ENCODE measurements at places on chromosomes 16 and 17. TPM values are rescaled to one million over a fixed set of nuclear protein-coding genes. Genes with fewer than 3 reads are reported as not detected.

Gene PPP1R9B
- polyA plus RNA-seq = 1.7 TPM

Gene CTF1
- not detected for polyA plus RNA-seq

Gene AHSP
- not detected for polyA plus RNA-seq

- H3K4me3 ChIP-seq = no peak overlapping the region
- H3K27ac ChIP-seq = no peak overlapping the region
- H3K4me1 ChIP-seq = no peaks in the 10 kb centered on the region
- H3K36me3 ChIP-seq = no peaks in the 10 kb centered on the region
- no peak for DNase-seq
- no peaks in the 10 kb centered on the region for H3K27me3 ChIP-seq
Observed at GRCh38 chr16:57786632-57787518, 15.4 kb downstream of the KIFC3 start.

- no peaks in the 10 kb centered on the region for H3K36me3 ChIP-seq
- H3K27ac ChIP-seq = no peak overlapping the region
- H3K4me3 ChIP-seq = no peak overlapping the region
Observed at GRCh38 chr17:379531-380465, 27.2 kb upstream of the RPH3AL start.

- no peak for DNase-seq
- peak overlapping the region; percentile 45 for H3K4me3 ChIP-seq
- peaks cover 39% of the 10 kb centered on the region for H3K4me1 ChIP-seq
- H3K27ac ChIP-seq = no peak overlapping the region
Observed at GRCh38 chr16:2963074-2963722, 877 bp upstream of the KREMEN2 start.

Gene CLEC10A
- not detected for polyA plus RNA-seq

GRCh38 chr17:73281928-73282327 lies 20.2 kb upstream of the CPSF4L start:
- no peak overlapping the region for H3K4me3 ChIP-seq
- no peak for DNase-seq
- H3K27ac ChIP-seq = no peak overlapping the region
- no peaks in the 10 kb centered on the region for H3K36me3 ChIP-seq
- H3K4me1 ChIP-seq = no peaks in the 10 kb centered on the region

DNA sequence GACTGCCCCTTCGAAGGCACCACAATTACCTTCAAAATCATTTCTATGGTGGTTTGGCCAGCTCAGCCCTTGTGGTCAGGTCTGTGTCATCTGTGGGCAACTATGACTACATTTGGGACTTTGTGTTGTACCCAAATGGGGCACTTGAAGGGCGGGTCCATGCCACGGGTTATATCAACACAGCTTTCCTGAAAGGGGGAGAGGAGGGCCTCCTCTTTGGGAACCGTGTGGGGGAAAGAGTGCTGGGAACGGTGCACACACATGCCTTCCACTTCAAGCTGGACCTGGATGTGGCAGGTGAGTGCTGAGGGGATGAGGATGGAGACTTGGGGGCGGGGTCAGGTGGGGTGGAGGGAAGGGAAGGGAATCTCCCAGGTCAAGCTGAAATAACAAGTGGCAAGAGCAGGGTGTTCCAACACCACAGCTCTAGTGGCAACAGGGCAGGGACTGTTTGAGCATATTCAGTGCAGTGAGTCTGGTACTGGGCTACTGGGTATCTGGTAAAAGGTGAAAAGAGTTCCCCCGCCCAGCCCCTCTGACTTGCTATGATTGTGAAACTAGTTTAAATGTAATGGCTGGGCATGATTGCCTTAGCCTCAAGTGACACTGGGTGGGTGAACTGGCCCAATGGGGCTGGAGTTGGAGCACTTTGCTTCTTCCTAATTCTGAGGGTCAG lies 1.7 kb downstream of the AOC2 start:
- no peaks in the 10 kb centered on the region for H3K27me3 ChIP-seq
- no peak for DNase-seq
- H3K27ac ChIP-seq = no peak overlapping the region

- DNase-seq = no peak
- H3K27ac ChIP-seq = no peak overlapping the region
- H3K36me3 ChIP-seq = no peaks in the 10 kb centered on the region
- no peak overlapping the region for H3K4me3 ChIP-seq
- H3K27me3 ChIP-seq = no peaks in the 10 kb centered on the region
Observed at GRCh38 chr16:48909231-48909630, 299.3 kb upstream of the N4BP1 start.

Gene RNF43
- 1.4 TPM for polyA plus RNA-seq

GRCh38 chr17:59846394-59847165 lies 46.2 kb downstream of the TUBD1 start:
- H3K36me3 ChIP-seq = no peaks in the 10 kb centered on the region
- peaks cover 50% of the 10 kb centered on the region for H3K4me1 ChIP-seq
- no peak overlapping the region for H3K4me3 ChIP-seq
- no peak for DNase-seq
- no peak overlapping the region for H3K27ac ChIP-seq

DNA sequence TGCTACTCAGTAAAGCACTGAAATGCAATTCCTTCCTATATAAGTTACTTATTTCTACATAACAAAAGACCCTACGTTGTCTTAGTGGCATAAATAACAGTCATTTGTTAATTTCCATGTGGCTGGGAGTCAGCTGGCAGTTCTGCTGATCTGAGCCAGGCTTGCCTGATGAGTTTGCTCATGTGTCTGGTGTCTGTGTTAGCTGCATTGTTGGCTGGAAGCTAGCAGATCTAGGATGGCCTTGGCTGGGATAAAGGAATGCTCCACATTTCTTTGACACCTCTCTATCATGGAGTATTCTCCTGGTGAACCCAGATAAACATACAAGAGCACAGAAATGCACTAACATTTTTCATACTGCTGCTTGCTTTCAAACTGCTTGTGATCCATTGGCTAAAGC lies 264.4 kb upstream of the MON1B start:
- no peaks in the 10 kb centered on the region for H3K4me1 ChIP-seq
- H3K27ac ChIP-seq = no peak overlapping the region
- no peak overlapping the region for H3K4me3 ChIP-seq
- H3K27me3 ChIP-seq = no peaks in the 10 kb centered on the region
- DNase-seq = no peak

DNA sequence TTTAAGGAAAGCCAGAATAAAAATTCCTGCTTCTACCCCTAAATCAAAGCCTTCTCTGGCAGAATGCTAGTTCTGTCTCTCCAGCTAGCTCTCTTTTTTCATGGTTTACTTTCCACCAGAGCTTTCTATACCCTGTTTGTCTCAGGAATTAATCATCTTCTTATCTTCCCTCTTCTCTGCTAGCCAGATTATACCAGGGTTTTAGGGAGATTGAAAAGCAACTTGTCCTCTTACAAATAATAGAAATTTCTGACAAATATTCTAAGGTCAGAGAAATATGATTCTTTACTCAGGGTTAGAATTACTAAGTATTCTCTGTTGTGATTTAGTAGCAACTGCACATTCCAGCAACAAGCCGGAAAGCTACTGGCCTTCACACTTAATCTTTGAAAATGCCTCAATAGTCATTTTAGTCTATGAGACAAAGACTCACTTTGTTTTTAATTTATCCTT lies 166.4 kb downstream of the TANC2 start:
- no peak overlapping the region for H3K27ac ChIP-seq
- no peak overlapping the region for H3K4me3 ChIP-seq
- no peaks in the 10 kb centered on the region for H3K27me3 ChIP-seq
- no peaks in the 10 kb centered on the region for H3K4me1 ChIP-seq

- no peak for DNase-seq
- H3K36me3 ChIP-seq = no peaks in the 10 kb centered on the region
- no peaks in the 10 kb centered on the region for H3K27me3 ChIP-seq
- H3K4me1 ChIP-seq = no peaks in the 10 kb centered on the region
- no peak overlapping the region for H3K27ac ChIP-seq
- H3K4me3 ChIP-seq = no peak overlapping the region
Observed at GRCh38 chr17:26809033-26809432, 484.9 kb upstream of the WSB1 start.

DNA sequence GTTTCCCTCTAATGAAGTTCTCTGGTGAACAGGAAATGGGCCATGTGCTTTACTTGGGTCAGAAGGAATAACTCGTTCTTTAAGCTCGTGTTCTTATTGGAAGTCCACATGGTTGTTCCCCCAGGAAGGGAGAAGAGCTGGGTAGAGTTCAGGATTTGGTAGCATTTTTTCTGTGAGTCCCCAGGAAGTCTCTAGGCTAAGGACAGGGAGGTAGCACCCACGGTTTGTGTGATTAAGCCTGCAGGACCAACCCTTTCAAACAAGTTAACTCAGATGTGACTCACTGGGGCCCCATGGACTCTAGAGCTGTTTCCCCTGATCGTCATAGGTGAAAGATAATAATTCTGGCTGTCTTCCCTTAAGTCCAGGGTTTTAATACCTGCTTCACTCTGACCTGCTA lies 16.4 kb downstream of the SAP30BP start:
- no peaks in the 10 kb centered on the region for H3K27me3 ChIP-seq
- H3K36me3 ChIP-seq = peaks cover 27% of the 10 kb centered on the region
- no peak for DNase-seq

Gene P2RX5
- polyA plus RNA-seq = 37.4 TPM

- no peak for DNase-seq
- H3K4me1 ChIP-seq = peaks cover 66% of the 10 kb centered on the region
- no peaks in the 10 kb centered on the region for H3K27me3 ChIP-seq
- no peak overlapping the region for H3K4me3 ChIP-seq
- no peaks in the 10 kb centered on the region for H3K36me3 ChIP-seq
- H3K27ac ChIP-seq = no peak overlapping the region
Observed at GRCh38 chr16:88688013-88688778, 1.9 kb upstream of the SNAI3 start.

Gene TMC8
- polyA plus RNA-seq = 139 TPM

DNA sequence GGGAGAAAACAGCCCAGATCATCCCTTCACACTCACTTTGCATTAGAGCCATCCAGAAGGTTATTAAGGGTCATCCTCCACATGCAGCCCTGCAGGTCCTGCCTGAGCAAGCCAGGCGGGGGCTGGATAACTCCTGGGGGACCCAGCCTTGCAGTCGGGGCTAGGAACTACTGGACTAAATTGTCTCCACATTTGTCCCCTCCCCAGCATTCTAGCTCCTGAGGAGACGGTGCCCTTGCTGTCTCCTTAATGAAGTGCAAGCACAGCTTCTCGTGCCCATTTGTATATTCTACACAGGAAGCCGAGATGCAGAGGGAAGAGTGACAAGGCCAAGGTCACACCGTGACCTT lies 185.2 kb downstream of the C16orf95 start:
- no peak overlapping the region for H3K27ac ChIP-seq
- no peaks in the 10 kb centered on the region for H3K27me3 ChIP-seq
- no peak for DNase-seq

Gene PTGES3L
- polyA plus RNA-seq = not detected

GRCh38 chr17:50206604-50207293 lies 5.3 kb upstream of the COL1A1 start:
- peaks cover 11% of the 10 kb centered on the region for H3K27me3 ChIP-seq
- no peak for DNase-seq
- no peak overlapping the region for H3K4me3 ChIP-seq

GRCh38 chr17:21044971-21045370 lies 2.2 kb upstream of the USP22 start:
- DNase-seq = no peak
- peaks cover 19% of the 10 kb centered on the region for H3K4me1 ChIP-seq
- H3K27ac ChIP-seq = no peak overlapping the region
- no peaks in the 10 kb centered on the region for H3K36me3 ChIP-seq
- no peak overlapping the region for H3K4me3 ChIP-seq

DNA sequence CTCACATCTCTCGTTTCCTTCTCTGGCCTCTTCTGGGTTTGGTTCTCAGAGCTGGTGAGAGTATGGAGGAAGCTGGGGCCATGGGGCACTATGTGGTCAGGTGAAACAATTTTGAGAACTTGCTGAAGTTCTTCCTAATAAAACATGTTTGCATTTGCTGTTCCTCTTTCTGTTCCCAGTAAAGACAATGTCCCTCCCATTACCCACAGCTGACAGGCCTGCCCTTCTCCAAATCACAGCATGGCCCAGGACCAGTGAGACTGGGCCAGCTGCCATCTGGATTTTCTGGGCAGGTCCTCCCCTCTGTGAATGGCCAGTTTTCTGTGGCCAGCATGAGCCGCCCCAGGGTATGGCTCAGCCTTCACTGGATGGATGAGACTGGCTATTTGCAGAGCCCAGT lies at the start of gene CD300H:
Gene CD300H (minus strand): TSS at position 113 of the 400 bp plus-strand sequence.
- H3K27me3 ChIP-seq = peaks cover 14% of the 10 kb centered on the region
- H3K4me3 ChIP-seq = no peak within 1 kb of the TSS
- no peak for DNase-seq

DNA sequence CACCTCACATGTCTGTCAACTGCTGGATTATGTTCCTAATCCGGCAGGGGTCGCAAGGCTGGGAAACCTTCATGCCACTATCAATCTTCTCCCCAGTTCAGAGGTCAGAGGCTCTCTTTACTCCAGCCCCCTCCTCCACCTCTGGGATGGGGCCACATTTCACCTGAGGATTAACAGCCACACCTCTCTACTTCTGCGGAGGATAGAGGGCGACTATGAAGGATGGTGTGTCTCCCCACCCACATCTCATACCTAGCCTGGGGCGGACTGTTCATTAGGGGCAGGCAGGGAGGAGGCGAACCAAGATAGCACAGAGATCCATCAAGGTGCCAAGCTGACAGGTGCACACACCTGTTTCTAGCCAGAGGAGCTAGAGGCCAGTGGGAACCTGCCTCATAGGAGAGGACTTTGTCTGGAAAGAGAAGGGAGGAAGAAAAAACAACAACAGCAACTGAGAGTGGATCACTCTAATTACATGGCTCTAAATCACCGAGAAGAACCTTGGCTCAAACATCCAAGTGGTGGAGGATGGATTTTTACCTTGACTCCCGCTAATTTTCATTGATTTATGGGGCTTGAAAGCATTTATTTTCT lies 41.9 kb upstream of the SKAP1 start:
- no peak overlapping the region for H3K27ac ChIP-seq
- H3K27me3 ChIP-seq = no peaks in the 10 kb centered on the region
- no peaks in the 10 kb centered on the region for H3K36me3 ChIP-seq
- no peak overlapping the region for H3K4me3 ChIP-seq

GRCh38 chr16:3282103-3282729 lies 1.1 kb upstream of the ZNF263 start:
- H3K4me3 ChIP-seq = peak overlapping the region; percentile 91
- no peak for DNase-seq
- H3K27me3 ChIP-seq = no peaks in the 10 kb centered on the region
- H3K4me1 ChIP-seq = peaks cover 25% of the 10 kb centered on the region
- H3K36me3 ChIP-seq = peaks cover 23% of the 10 kb centered on the region

DNA sequence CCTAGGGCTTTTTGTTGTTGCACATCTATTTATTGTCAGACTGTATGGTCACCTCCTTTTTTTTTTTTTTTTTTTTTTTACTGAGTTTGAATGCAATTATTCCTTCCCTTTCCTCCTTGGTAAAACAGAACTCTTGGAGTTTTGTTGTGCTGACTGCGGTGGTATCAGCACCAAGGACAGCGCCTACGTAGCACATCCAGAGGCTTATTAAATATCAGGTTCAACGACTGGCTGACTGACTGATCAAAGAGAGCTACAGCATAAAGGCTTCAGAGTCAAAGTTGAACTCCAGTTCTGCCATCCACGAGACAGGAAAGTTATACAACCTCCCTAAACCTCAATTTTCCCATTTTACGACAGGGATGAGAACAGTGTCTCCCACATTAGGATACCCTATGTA lies 86.1 kb upstream of the RBFOX1 start:
- DNase-seq = no peak
- no peak overlapping the region for H3K27ac ChIP-seq
- no peak overlapping the region for H3K4me3 ChIP-seq
- no peaks in the 10 kb centered on the region for H3K4me1 ChIP-seq
- H3K27me3 ChIP-seq = no peaks in the 10 kb centered on the region

Gene E2F4
- 86.0 TPM for polyA plus RNA-seq

- no peak for DNase-seq
- no peaks in the 10 kb centered on the region for H3K4me1 ChIP-seq
- no peak overlapping the region for H3K27ac ChIP-seq
- no peaks in the 10 kb centered on the region for H3K36me3 ChIP-seq
- H3K27me3 ChIP-seq = no peaks in the 10 kb centered on the region
- no peak overlapping the region for H3K4me3 ChIP-seq
Observed at GRCh38 chr16:20383106-20384029, 21.2 kb downstream of the PDILT start.

All from CD8-positive, alpha-beta memory T cell (primary cell).